Activated CD8-positive, alpha-beta memory T cell treated with anti-CD3 and anti-CD28 coated beads for 4 hours (primary cell): ENCODE measurements at places on chromosomes 4 and X.

GRCh38 chrX:6959006-6959405 is 188.5 kb upstream of the STS start:
- DNase-seq = no peak

GRCh38 chr4:10106421-10107039 is 10.1 kb downstream of the WDR1 start:
- DNase-seq = peak; percentile 75

DNA sequence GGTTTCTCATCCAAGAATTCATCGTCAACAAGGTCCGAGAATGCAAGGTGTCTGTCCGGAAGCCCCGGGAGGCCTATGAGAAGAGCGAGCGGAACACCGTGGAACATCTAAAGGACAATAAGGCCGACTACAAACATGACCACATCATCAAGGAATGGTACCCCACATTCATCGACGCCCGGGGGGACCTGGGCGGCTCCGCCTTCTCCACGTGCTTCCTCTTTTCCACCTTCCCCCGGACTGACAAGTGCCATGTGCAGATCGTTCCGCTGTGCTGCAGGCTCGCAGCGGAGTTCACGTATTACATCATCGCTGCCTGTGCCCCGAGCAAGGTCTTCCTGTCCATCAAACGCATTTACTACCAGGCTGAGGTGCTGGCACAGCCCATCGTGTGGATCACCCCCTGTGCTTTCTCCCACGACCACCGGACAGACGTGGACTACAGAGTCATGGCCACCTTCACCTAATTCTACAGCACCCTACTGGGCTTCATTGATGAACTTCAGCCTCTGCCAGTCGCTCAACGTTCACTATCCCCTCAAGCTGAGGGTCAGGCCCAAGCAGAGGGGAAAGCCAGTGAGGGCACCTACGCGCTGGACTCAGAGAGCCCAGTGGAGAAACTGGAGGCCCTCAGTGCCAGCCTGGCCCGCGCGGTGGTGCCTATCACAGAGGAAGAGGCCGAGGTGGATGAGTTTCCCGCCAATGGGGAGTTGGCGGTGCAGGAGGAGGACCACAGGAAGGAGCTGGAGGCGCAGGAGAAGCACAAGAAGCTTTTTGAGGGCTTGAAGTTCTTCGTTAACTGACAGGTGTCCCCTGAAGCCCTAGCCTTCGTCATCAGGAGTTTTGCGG is 125.9 kb upstream of the PABPC4L start:
- DNase-seq = no peak

GRCh38 chrX:120419463-120419862 is 49.6 kb downstream of the LAMP2 start:
- no peak for DNase-seq

GRCh38 chrX:152197465-152197864 is 59.1 kb upstream of the MAGEA10 start:
- no peak for DNase-seq

GRCh38 chr4:95877636-95878035 is 37.7 kb downstream of the PDHA2 start:
- no peak for DNase-seq

DNA sequence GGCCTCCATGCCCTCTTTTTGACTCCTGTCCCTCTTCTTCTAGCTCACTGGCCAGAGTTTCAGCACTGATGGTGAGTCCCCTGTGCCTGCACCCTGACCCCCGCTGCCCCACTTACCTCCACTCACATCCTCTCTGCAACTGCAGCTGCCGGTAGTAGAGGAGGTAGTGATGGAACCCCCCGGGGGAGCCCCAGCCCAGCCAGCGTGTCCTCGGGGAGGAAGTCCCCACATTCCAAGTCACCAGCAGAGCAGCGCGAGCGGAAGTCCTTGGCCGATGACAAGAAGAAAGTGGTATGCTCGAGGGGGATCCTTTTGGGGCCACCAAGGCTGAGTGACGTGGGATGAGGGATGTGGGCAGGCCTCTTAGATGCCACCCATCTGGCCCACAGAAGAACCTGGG is 5.8 kb downstream of the ARAF start:
- no peak for DNase-seq

- DNase-seq = peak; percentile 66
These were observed 18.3 kb upstream of the GPR101 start for GRCh38 chrX:137051978-137052642.

- no peak for DNase-seq
These were observed 30.9 kb downstream of the RASSF6 start for GRCh38 chr4:73589261-73589847.

DNA sequence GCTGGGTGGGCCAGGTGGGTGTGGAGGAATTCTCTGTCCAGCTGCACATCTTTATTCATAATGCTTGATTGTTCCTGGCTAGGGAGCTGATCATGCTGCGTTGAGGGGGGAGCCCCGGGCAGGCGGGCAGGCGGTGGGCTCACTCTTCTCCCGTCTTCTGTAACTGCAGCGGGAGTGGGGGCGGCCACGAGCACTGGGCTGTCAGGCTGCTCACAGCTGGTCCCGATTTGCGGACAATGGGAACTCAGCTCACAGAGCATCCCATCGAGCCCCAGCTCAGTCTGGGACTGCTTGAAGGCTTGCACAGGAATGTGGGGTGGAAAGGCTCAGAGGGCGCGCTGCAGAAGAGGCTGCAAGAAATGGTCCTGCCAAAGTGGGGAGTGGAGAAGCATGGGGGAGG is 63.8 kb downstream of the EFNB1 start:
- DNase-seq = no peak

DNA sequence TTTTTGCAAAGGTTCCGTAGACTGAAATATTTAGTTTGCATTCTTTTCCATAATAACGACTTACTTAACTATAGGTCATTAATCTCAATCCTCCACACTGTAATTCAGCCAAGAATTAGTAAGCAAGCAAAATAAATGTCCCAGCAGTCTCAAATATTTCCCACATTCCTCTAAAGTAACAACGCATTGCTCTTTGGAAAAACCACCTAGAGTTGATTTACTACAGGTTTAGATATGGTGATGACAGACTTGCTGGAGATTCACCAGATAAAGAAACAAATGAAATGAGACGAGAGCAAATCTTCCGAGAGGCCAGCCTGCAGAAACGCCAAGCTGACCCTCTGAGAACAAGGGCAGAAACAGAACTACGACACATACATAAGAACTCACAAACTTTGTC is 28.9 kb downstream of the TENM3 start:
- no peak for DNase-seq

DNA sequence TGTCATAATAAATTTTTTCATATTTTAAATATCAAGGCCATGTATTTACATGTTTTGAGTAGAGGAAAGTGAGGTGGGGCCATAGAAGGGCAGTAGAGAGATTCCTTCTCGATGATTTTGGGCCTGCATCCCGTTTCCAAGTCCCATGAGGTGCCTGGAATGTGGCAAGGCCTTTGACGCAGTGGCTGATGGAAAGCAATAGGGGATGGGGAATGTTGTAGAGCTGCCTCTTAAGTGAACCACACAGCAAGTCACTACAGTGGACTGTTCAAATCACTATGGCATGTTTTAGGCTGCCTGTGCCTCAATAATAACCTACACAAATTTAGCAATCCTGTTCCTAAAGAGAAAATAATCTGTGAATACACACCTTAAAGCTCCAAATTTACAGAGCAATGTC is 48.3 kb downstream of the ANXA5 start:
- no peak for DNase-seq

DNA sequence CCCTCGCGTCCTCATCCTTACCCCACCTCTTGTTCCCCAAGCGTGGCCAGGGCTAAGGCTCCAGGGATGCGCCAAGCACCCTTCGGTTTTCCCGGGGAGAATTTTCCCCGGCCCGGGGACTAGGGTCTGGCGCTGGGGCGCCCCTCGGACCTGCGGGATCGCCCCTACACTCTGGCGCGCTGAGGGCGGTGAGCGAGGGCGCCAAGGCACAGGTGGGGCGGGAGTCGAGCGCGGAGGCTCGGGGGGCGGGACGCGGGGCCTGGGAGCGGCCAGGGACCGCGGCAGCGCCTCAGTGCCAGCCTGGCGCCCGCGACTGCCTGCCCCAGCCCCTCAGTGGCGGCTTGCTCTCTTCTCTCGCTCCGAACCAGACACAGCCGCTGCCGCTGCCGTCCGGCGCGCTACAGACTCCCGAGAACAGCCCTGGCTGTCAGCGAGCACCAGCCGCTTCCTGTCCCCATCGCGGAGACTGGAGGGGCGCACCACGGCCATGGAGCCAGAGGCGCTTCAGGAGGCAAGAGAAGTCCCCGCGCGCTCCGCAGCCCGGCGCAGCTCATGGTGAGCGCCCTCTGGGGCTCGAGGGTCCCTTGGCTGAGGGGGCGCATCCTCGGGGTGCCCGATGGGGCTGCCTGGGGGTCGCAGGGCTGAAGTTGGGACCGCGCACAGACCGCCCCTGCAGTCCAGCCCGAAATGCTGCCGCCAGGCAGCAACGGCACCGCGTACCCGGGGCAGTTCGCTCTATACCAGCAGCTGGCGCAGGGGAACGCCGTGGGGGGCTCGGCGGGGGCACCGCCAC is at the start of gene DRD5:
DRD5 (plus strand) TSS at position 292 of the 793 bp plus-strand sequence; CDS start at position 688, 396 bp downstream.
- DNase-seq = no peak

DNA sequence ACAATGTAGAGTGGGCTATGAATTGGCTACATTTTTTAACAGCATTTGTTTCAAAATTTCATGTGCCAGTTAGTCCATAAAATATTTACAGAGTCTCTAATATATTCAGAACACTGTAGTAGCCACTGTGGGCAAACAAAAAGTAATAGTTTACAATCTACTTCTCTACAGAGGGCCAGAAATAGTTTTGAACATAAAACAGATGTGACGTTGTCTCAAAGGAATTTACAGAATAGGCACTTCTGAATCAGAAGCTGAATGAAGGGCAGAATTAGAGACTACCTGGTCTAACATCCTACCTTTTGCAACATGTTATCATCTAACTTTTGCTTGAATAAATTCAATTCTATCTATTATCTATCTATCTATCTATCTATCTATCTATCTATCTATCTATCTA is 811.9 kb upstream of the EPHA5 start:
- DNase-seq = no peak

- no peak for DNase-seq
These were observed 822.1 kb upstream of the GALNTL6 start for GRCh38 chr4:170990989-170991589.

DNA sequence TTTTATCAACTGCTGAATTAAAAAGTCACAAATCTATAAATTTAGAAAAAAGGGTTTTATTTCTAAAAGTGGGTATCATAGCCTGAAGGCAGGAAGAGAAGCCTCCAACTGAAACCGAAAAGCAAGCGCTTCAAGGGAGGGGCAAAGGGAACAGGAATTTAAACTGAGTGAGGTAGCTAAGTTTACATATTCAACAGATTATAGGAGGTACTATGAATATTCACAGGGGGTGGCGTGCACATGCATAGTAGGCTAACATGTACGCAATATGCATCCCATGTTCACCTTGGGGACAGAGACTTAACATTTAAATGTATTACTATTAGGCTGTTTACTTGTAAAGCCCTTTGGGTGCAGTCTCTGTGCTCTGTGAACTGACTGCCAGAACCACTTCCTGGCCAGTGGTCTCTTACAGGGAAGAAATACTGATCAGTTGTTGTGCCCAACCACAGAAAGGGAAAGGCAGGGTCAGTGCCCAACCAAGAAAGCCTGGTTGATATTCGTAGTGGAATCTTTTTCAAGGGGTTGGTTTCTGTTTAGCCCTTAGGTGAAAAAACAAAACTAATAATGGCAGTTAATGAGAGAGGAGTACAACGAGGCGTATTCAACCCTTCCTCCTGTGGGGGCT is 168.7 kb upstream of the GALNTL6 start:
- DNase-seq = no peak

DNA sequence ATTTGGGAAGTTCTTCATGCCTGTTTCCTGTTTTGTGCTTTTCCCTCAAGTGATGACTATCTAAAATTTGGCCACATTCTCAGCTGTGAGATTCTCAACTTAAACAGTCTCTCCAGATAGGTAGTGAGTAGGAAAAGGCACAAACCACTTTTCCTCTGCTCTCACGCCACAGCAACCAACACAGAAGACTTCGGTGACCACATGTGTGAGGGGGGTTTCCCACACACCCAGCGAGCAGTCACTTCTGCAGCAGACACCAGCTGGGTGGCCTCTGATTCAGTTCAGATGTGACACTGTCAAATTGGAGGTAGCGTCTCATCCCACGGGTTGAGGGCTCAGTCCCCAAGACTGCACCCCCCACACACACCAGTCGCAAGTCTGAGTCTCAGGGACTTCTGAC is 25.1 kb upstream of the CLDN34 start:
- peak; percentile 10 for DNase-seq

DNA sequence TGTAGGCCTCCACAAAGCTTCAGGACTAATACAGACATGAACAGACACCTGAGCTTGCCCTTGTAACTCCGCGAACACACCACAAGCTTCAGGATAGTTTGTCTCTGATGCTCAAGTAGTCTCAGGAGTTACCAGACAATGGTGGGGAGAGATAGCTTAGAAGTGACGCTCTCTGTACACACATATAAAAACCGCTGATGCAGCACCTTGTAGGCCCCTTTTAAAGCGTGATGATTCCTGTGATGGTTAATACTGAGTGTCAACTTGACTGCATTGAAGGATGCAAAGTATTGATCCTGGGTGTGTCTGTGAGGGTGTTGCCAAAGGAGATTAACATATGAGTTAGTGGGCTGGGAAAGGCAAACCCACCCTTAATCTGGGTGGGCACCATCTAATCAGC is 78.7 kb downstream of the MAGED4 start:
- DNase-seq = no peak

DNA sequence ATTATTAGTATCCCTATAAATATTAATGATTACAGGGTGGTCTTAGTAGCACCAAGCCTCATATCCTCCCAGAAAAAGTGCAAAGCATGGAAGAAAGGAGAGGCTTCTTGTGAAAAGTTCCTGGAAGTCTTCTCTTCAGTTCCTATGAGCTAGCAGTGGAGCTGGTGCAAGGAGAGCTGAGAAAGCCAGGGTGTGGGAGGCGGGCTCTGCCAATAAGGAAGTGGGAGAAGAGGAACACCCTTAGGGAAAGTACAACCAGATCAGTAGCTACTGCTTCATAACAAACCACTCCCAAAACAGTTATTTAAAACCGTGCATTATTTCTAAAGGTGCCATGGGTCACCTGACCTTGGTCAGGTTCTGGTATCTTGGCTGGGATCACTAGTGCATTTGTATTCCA is 72.4 kb downstream of the MAP9 start:
- no peak for DNase-seq

GRCh38 chr4:141676087-141676670 is 39.8 kb downstream of the IL15 start:
- no peak for DNase-seq

- no peak for DNase-seq
These were observed 166.7 kb upstream of the SH3RF1 start for GRCh38 chr4:169437299-169438047.

- DNase-seq = no peak
These were observed 34.8 kb downstream of the PLAC1 start for GRCh38 chrX:134623293-134624045.

DNA sequence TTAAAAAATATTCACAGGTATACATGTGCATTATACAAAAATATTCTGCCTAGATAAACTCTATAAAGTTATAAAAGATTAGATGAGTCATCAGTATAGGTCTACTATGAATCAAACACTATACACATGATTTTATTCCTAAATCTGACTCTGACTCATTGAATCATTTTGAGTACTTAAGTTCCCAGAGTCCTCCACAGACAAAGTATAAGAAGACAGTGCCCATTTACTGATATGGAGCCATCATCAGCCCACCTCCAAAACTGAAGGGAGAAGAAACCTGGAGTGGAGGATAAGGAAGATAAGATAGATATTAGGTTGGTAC is 28.7 kb upstream of the ANTXR2 start:
- no peak for DNase-seq
